Fibroblast of skin of right biceps (primary cell): ENCODE measurements at places on chromosomes 1 and 21.

- DNase-seq, result peak; percentile 96
Observed at GRCh38 chr21:45643021-45643980, at the start of gene PCBP3. TSS of gene PCBP3 (plus strand) at chr21:45643725. CDS start at chr21:45850086, 206,361 bp downstream.

DNA sequence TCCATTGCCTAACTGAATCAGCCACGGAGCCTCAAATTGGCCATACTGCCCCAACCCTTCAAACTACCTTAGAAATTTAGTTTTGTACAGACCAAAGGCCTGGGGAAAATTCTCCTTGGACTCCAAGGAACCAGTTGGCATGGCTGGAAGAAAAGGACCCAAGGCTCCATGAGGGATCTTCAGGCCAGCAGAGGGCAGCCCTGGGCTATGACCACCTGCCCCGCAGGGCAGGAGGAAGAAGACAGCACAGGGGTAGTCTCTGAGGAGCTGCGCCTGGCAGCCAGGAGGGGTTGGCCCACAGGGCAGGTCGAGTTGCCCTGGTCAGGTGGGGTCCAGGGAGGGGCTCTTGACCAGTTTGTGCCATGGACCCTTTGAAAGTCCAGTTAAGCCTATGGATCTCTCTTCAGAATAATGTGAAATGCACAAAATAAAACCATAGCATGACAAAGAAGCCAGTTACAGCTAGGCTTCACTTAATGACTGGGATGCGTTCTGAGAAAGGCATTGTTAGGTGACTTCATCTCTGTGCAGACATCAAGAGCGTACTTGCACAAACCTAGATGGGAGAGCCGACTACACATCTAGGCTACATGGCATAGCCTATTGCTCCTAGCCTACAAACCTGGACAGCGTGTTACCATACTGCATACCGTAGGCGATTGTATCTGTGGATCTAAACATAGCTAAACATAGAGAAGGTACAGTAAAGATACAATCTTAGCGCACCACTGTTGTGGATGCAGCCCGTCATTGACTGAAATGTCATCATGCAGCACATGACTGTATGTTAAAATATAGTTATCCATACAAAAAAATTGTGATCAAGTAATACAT is 26.1 kb downstream of the CACNA1S start:
- peak; percentile 20 for DNase-seq

GRCh38 chr1:165434281-165434680 is 10.6 kb downstream of the RXRG start:
- no peak for DNase-seq

GRCh38 chr1:26761217-26761616 is 26.5 kb upstream of the PIGV start:
- DNase-seq, result no peak

GRCh38 chr1:184865831-184866230 is 108.5 kb downstream of the NIBAN1 start:
- DNase-seq, result no peak
